Smooth muscle cell of the pulmonary artery (primary cell): ENCODE measurements at places on chromosomes 12 and 14. TPM values are rescaled to one million over a fixed set of nuclear protein-coding genes. Genes with fewer than 3 reads are reported as not detected.

NTN4 gene
- 130 and 302 TPM in 2 replicates for total RNA-seq

RFC5 gene
- 6.0 and 12.2 TPM in 2 replicates for total RNA-seq

AEBP2 gene
- total RNA-seq = 31.7 and 33.2 TPM in 2 replicates

TAS2R13 gene
- total RNA-seq = 1.8 and 2.4 TPM in 2 replicates

KCNA5 gene
- total RNA-seq = not detected in 2 replicates

NR2C1 gene
- 21.6 and 24.8 TPM in 2 replicates for total RNA-seq
